NCI-H510A (cell line): ENCODE measurements at places on chromosomes 12 and 14.

DNA sequence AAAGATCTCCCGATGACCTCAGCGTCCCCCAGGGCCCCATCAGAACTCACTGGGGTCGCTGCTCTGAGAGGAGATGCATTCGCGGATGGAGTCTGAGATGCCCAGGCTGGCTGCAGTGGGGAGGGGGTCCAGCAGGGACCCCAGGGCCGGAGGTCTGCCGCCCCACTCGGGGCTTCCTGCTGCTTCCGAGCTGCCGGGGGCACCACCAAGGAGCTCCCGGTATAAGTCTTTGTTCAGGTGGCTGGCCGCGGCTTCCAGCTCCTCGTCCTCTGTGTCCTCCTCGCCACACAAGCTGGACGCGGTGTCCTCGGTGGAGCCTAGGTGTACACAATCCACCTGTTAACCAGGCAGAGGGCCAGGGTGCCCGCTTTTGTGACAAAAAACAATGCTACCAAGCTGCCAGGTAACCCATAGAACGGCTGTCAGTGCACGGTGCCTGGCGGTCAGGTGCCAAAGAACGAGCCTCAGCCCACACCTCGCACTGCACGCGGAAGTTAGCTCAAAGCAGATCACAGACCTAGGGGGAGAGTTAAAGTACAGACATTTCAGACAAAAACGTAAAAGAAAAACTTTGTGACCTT lies 26.6 kb upstream of the BTBD6 start:
- DNase-seq = no peak

- no peak for DNase-seq
Observed at GRCh38 chr14:75067212-75067611, 2.2 kb upstream of the ZC2HC1C start.

DNA sequence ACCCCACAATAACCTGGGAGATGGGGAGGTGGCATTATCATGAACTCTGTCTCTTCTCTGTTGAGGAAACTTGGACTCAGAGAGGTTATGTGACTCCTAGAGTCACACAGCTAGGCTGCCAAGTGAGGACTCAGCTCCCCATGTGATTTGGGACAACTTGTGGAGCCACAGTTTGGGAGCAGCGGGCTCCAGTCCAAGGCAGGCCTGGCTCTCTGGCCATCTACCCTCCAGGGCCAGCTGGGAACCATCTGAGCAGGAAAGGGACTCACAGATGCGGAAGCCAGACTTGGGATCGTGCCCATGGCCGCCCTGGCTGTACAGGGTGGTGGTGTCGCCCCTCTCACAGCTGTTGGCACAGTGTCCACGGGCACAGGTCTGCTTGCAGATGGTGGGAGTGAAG lies 59.1 kb downstream of the ISCA2 start:
- DNase-seq = no peak

DNA sequence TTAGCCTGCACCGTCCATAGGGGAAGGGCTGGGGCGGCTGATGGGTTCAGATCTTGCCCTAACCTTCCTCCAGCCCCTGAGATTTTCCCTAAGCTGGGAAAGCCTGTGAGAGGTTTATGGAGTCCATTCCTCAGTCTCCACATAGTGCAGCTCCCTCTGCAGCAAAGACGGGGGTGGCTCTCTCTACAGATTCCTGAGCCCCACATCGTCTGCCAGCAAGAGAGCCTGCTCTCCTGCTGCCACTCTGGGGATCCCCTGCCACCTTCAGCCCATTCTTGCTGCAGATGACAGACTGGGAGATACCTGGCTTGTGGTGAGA lies 3.1 kb downstream of the SMIM41 start:
- no peak for DNase-seq

- DNase-seq = no peak
Observed at GRCh38 chr14:52025310-52025709, 36.0 kb downstream of the RTRAF start.

GRCh38 chr14:99604766-99605298 lies 825 bp upstream of the CCDC85C start:
- DNase-seq = no peak

DNA sequence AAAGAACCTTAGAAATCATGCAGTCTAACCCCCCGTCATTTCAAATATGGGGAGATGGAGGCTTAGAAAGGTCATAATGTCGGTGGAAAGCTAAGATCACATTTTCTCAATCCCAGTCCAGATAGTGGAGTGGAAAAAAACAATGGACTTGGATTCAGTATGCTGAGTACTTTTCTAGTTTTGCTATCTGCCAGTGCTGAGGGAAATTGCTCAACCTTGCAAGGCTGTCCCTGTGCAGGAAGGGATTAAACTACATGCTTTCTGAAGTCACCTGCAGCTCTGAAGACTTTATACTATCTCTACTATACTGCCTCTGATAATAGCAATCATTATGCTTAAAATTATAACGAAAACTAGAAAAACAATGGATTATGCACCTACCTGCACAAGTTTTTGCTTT lies 272.8 kb downstream of the LRIG3 start:
- no peak for DNase-seq

DNA sequence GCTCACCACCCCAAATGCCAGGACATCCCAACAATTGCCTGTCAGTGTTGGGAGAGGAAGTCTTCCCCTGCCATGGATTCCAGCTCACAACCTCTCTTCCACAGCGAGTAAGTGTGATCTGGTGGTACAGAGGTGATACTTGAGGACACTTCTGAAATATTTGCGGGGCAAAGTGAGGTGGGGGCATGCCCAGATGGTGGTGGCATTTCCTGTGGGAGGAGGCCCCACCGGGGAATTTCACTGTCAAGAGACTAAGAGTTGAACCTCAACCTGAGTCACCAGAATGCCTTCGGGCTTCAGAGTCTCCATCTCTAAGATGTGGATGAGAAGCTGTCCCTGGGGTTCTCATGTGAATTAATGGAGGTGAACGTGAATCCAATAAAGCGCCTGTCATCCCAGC lies 122.3 kb upstream of the RFLNA start:
- no peak for DNase-seq

- no peak for DNase-seq
Observed at GRCh38 chr12:51974646-51975045, 23.1 kb downstream of the ACVR1B start.
